ENCODE measurements at places on chromosomes 3 and 15.

DNA sequence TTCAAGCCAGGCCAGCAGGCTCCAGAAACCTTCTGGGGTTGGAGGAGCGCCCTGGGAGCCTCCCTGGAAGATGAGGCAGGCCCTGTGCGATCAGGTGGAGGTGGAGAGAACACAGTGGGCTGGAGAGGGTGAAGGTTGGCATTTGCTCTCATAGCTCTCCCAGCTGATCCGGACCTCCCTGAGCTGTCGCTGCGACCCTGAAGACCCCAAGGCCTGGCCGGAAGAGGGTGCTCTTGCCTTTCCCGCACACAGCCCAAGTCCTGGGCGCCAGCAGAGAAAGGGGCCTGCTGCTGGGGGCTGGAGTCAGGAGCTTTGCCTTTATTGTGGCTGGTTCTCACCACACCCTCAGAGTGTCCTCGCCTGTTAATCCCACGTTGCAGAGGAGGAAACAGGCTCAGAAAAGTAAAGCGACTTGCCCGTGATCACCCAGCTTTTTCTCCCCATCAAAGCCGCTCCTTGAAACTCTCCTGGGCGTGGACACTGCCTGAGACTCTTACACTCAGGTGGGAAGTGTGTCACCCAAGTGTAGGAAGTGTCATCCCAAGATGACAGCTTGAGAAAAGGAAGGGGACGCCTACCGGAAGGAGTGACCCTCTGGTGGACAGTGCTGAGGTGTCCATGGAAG, 8.6 kb upstream of the RPL29 start:
- no peak for DNase-seq

- no peak for DNase-seq
Measured at GRCh38 chr3:173411375-173411973, 13.9 kb downstream of the NLGN1 start.

DNA sequence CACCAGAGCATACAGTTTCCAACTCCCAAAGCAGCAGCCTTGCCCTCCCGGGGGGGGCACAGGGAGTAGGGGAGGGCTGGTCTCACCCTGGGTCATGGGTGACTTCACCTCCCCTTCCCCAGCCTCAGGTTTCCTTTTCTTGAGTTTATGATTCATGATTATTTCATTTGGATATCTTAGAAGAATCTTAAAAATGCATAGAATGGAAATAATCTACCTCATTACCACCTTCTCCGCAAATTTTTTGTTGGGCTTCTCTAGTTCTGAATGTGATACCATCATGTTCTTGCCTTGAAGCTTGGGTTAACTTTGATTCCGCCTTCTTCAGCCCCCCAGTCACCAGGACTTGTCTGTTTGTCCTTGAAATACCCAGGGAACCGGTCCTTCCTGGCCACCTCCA, 148.8 kb upstream of the ROPN1 start:
- no peak for DNase-seq

DNA sequence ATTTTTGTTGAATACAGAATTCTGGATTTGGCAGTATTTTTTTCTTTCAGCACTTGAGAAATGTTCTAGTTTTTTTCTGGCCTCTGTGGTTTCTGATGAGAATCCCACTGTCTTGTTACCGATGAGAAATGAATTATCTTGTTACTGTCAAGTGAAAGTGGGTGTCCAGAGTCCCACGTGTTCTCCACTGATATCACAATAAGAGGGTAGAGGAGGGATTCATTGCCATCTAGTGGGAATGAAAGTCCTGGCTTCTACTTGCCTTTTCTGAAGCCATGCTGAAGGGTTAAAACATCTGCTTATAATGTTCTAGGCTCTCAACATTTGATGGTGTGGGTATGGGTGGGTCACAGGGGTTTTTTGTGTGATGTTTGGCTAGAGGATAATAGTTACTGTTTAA, 66.1 kb downstream of the SEC22A start:
- DNase-seq = no peak

DNA sequence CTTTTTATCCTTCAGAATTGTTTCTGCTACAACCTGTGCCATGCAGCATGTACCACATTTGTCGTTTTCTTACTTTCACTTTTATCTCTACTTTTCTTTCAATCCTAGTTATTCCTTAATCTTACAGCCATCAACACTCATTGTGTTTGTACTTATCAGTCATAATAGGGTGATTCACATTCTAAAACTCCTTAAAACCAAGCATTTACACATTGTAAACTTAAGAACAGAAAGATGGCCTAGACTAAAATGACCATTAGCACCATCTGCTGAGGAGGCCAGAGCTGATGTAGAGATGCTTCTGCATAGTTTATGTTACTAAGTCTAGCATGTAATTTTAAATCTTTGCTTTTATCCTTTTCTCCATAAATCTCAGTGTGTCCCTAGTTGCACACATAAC, 25.5 kb downstream of the EIF2AK4 start:
- DNase-seq = no peak

DNA sequence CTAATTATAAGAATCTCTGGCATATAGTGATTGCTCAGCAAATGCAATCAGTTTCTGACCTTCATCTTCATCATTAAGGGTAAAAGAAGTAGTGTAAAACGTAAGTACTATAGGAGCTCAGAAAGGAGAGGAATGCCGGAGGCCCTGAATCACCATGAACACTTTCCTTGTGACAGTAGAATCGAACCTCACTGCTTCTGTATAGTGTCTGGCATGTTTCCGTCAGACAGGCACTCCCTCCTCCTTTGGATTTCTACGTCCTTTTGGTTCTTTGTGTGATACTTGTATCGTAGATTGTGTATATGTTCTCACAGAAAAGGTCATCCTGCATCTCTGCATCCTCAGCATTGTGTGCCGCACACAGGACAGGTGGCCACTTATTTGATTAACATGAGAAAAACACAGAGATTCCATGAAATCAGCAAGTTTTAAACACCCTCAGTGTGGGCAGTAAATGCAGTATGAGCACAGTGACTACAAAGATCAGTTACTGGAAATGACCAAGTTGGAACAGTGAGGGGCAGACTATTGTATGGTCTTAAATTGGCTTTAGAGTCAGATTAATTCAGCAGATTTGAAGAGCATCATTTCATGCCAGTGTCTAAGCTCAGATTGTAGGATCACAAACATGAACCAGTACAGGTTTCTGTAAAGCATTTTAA, 234.5 kb downstream of the UBE2E2 start:
- DNase-seq = no peak

All from GM12864 (cell line).